Cerebellar nuclear complex (tissue), 1 donor: ENCODE measurements at places on chromosomes 4 and X.

DNA sequence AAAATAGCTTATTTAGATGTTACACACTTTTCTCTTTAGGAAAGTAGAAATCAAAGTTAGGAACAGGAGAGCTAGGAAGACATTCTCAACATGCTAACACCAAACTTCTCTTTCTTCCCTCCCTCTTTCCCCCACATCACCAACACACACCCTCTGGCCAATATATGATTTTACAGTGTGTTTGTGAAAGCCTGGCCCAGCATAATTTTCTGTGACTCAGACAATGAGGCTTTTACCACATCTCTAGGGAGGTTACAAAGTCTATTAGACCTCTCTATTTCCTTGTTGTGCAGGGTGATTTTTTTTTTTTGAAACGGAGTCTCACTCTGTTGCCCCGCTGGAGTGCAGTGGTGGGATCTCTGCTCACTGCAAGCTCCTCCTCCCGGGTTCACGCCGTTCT, 189.9 kb downstream of the AASDH start:
- DNase-seq = no peak

- DNase-seq = no peak
Observed at GRCh38 chrX:52608961-52609360, 45.7 kb downstream of the SSX7 start.

DNA sequence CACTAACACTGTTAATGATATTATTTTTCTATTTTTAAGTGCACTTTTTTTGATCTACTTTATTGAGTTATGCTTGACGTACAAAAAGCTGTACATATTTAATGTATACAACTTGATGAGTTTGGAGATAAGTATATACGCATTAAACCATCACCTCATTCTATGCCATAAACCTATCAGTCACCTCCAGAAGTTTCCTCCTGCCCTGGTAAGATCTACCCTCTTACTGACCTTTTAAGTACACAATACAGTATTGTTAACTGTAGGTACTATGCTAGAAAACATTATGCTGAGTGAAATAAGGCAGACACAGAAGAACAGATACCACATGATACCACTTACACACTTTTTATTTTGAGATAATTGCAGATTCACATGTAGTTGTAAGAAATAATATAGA, 36.9 kb downstream of the INTS6L start:
- DNase-seq = no peak

- no peak for DNase-seq
Observed at GRCh38 chr4:139841464-139842195, 176.0 kb downstream of the MGST2 start.

DNA sequence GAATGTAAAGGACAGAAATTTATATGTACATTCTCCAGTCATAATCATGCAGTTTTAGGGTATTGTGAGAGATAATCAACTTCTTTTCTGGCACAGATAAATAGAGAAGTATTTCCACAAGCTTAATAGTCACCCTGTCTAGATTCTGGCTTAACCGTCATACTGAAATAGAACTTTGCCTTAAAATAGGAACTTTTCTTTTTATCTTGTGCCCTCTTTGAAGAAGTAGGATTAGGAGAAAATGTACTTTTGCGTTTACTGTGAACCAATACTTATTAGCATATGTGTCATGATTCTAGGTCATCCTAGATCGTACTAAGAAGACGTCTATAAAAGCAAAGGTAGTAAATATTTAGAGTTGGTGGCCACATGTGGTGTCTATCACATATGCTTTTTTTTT, 95.4 kb downstream of the NFKB1 start:
- DNase-seq = no peak

DNA sequence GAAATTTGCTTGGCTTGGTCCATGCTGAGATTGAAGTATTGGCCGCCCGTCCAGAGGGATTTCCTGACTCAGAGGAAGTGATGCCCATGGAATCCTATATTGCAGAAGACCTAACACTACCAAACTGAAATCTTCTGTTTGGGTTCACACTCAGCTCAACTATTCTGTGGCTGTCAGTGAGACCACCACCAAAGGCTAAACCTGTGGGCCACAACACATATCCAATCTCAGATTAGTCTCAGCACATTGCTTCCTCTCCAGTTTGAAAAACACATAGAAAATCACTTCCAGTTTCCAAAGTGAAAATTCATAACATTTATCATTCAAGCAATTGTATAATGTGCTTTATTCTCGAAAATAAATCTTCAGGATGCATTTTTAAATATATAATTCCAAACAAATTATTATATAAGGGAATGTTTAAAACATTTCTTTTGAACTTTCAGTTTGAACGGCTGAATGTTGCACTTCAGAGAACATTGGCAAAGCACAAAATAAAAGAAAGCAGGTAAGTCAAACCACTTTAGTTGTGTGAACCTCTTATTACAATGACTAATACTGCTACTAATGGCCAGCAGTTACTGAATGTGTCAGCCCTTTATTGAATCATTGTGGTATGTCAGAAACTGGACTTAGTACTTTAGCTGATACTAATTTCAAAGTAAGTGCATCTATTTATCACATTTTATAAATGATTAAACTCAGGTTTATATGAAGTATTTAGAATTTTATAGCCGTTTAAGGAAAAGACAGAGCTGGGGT, 37.0 kb downstream of the GUCY1A1 start:
- DNase-seq = no peak

DNA sequence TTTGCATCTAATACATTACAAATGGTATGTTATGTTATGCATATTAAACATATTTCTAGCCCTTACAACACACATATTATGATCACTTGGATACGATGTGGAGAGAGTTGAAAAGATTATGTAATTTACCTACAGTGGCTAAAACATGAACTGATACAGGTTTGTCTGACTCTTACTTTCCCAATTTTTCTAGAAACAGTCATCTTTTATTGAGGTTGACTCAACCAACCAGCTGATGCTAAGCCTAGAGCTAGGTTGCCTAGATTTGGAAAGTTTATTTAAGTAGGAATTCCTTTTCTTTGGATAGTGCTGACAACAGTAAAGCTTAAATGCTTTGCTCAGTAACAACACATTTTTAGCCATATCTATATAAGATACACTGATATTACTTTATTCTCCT, 1215.1 kb downstream of the ADGRL3 start:
- no peak for DNase-seq

DNA sequence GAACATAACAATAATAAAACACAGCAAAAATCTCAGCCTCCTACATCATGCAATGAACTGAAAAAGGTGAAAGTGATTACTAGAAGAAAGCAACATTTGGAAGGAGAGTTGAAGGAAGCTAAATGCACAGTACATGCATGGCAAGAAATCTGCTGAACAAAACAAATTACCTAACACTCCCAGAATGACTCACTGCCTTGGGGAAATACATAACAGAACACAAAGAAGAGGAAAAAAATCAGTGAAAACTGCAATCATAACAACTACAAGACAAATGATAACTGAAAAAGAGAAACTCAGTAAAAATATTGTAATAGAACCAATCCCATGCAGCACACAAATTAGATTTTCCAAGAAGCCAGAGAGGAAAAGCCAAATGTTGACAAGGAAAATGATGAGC, 1513.2 kb downstream of the ARAP2 start:
- DNase-seq = no peak

DNA sequence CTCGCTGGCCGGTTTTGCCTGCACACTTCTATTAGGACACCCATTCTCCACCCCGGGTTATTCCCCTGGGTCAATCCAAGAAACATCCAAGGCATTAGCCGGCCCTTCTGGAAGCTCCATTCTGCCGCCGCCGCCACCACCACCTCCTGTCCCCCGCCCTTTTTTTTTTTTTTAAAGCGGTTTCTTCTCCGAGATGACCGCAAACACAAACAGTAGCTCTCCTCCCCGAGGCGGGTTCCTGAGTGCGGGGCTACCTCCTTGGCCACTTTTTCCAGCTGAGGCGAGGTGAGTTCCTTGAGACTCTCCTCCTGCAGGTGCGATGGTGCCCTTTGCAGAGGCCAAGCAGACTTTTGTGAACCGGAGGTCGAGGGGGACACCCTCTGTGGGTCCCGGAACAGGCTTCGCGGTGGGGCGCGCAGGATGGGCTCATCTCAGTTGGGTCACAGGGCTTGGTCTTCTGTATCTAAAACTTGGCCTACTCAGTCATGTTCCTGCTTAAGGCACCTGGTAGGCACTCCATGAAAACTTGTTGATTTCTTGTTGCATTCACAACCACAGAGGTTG, 930 bp downstream of the NWD2 start:
- no peak for DNase-seq
